T-helper 1 cell (primary cell): ENCODE measurements at places on chromosomes 12 and 14.

- no peak for DNase-seq
Observed at GRCh38 chr12:54977155-54977554, 7.4 kb downstream of the TESPA1 start.

DNA sequence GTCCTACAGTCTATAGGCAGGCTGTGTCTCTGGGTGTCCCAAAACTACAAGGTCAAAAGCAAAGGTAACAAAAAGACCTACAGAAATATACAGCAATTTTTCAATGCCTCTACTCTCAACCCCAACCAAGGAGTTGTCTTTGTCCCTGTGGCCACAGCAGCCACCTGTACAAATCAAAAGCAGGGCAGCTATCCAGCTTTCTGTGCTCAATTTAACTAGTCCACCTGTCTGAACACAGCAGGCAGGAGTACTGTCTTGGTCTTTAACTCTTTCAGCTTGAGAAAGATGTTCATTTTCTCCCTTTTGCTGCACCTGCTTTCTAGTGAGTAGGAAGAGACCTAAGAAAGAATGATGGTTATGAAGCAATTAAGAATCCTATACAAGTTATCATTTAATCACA is 19.7 kb downstream of the GDF11 start:
- no peak for DNase-seq

- DNase-seq: no peak
Observed at GRCh38 chr12:68422956-68423574, 90.9 kb upstream of the MDM1 start.

GRCh38 chr12:30847259-30847658 is 79.3 kb upstream of the TSPAN11 start:
- DNase-seq: peak; percentile 72

DNA sequence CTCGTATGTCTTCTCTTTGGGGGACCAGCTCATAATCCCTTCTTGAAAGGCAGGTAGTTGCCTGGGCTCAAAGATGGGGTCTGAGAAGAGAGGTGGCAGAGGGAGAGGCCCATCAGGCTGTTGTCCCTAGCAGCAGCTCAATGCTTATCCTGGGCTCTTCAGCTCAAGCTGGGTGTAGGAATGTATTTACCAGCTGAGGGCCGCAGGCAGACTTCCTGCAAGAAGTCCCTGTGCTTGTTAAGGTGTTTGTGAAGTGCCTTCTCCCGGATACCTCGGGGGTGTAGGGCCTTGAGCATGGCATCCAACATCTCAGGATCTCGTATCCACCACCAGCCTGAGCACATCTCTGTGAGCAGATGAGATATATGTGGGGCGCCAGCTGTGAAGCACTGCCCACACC is 29.4 kb downstream of the BAZ2A start:
- DNase-seq: no peak

DNA sequence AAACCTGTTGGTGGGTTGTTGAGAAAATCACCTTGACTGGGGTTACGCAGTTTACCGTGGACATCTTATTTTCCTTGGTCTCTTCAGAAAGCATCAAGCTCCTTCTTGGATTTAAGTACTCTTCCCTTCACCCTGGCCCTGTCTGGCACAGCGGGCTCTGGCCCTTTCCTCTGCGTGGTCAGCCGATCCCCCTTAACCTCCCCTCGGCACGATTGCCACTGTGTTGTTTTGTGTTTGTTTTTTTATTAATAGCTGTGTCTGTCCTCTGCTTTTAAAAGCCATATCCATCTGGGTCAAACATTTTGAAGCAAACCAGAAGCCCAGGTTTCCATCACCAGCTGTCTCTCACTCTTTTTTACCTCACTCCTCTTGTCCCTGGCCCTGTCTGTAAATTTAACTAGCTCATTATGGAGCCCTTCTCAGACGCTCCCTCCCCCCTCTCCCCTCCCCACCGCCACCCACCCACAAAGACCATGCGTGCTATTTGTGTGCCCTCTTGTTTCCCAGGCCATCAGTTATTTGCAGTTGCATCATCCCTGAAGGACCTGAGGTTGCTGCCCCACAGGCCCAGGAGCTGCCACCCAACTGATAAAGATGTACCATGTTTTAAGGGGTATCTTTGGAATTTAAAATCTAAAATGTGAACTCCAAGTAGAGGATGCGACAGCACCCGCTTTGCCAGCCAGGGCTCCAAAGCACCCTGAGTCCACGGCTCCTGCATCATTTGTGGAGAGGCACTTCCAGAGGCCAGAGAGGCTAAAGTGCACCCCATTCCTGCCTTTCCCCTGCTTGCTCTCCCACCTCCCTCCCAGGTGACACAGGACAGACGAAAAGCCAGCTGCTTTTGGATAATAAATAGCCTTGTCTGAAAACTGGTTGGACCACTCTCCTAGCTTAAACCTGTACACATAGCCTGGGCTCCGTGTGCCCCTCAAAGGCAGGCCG is 3.9 kb downstream of the BCL11B start:
- DNase-seq: peak; percentile 77

GRCh38 chr14:100322138-100322957 is 791 bp upstream of the SLC25A47 start:
- DNase-seq: no peak

GRCh38 chr14:76292561-76292960 is 83.4 kb upstream of the ESRRB start:
- DNase-seq: no peak

DNA sequence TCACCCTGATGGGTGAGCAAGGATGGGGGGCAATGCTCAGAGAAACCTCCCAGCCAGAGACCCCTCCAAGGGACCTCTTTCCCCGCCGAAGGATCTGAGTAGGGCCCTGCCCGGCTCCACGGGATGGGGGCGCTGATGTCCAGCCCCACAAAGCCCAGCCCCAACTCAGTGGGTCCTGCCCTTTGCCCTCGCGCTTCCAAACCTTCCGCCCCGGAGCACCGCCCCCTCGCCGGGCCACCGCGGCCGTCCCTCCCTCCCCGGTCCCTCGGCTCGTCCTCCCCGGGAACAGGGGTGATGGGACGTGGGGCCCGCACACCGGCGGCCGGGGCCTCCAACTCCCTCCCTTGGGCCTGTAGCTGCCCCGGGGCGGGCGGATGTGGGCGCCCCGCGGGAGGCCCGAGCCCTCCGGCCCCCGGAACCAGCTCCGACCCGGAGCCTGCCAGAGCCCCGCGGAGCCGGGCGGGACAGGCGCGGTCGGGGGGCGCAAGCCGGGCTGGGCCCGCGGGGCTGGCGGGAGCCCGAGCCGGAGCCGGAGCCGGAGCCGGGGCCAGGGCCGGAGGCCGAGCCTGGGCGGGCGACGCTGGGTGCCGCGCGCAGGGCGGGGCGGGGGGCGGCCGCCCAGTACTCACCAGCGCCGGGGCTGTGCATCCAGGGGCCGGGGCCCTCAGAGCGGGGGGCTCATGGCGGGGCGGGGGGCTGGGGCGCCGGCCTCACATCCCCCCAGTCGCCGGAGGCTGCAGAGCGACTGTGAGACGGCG is 386 bp downstream of the HDAC7 start:
- no peak for DNase-seq

GRCh38 chr12:107670999-107671643 is 14.5 kb upstream of the PWP1 start:
- no peak for DNase-seq
